ENCODE measurements at places on chromosomes 6 and 20.
A peak's percentile ranks its signal among the peaks of the same experiment; 100 is the strongest.

- DNase-seq = no peak
Measured at GRCh38 chr20:33650753-33651561, 11.2 kb upstream of the C20orf144 start.

GRCh38 chr6:17707371-17707651 is 586 bp upstream of the NUP153 start:
- no peak for DNase-seq

DNA sequence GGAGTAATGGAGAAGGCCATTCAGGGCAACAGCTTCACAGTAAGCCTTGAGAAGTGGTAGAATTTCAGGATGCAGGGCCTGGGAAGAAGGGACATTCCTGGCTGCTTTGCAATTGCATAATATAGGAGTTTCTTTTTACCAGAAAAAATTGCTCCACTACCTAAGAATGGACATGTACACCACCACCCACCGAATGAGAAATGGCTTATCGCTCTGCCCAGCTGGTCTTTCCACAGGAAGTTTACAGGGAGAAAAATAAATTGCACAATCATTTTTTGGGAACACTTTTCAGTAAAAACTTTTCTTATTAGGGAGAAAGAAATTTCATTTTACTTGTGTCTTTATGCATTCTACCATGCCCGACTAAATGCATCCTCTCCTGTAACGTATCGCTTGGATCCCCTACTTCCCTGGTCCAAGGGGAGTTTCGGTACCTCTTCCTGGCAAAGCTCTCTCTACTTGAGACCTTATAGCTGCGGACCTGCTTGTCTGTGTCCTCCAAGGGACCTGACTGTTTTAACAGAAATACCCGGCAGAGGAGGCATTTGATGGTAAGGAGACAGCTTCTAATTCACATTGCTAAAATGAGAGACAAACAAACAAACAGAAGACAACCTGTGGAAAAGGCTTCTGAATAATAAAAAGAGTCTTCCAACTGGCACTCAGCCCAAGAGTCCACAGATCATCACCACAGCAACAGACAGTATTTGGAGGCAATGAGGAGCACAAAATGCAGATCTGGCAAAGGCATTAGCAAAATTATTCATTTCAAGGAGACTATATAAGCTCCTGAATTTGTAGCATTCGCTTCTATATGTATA is 54.2 kb downstream of the MAP3K5 start:
- DNase-seq = no peak

DNA sequence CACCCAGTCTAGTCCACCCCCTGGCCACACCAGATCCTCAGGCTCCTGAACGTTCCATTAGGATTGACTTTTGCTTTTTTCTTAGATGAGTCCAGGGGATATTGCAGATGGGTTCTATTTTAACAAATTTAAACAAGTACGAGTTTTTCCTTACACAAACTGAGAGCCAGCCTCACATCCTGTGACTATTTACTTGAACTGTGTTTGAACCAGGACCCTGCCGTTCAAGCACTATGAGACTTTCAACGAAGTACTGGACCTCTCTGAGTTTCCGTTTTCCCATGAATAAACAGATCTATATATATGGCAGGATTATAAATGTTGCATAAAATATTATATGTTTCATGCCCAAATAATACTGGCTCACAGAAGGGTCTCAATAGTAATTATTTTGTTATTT is 1.4 kb upstream of the METTL24 start:
- DNase-seq = no peak

- no peak for DNase-seq
Measured at GRCh38 chr6:136440203-136440602, 110.0 kb downstream of the MAP7 start.

GRCh38 chr20:37893566-37894241 is 9.2 kb upstream of the VSTM2L start:
- DNase-seq = no peak

- DNase-seq = no peak
Measured at GRCh38 chr6:75201901-75202672, 3.8 kb downstream of the COL12A1 start.

DNA sequence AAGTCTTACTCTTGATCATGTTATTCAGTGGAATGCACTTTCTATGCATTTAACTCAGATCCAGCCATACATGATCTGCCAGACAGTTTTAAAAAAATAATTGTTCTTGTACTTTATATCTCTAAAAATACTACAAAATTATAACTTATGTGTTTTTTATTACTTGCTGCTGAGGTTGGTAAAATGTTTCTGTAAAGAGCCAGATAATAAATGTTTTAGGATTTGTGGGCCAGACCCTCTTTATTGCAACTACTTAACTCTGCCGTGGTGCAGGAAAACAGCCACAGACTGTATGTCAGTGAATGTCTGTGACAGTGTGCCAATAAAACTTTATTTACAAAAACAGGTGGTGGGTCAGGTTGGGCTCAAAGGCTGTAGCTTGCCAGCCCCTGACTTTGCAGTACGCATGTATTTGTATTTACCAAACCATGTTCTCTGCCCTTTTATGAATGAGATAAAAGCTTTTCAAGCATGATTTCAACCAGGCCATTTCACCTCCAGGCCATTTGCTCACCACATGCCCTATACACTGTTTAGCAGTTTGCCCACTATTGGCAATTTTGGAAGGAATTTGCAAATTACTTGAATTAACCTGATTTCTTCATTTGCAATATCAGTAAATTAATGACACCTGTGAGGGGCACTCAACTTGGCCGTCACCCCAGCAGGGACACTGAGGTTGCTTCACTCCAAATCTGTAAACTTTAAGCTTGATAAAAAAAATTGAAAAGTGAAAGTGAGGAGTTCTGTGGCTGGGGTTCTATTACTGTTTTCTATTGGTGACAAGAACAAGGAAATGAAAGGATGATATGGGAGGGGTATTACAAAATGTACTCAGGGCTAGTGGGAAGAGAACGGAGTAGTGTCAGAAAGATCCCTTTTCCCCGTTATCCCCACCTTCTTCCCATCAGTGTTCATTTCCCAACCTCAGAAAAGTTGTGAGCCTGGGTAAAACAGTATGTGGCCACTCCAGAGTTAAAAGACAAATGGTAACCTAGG is 133.4 kb downstream of the CEBPB start:
- DNase-seq = no peak

DNA sequence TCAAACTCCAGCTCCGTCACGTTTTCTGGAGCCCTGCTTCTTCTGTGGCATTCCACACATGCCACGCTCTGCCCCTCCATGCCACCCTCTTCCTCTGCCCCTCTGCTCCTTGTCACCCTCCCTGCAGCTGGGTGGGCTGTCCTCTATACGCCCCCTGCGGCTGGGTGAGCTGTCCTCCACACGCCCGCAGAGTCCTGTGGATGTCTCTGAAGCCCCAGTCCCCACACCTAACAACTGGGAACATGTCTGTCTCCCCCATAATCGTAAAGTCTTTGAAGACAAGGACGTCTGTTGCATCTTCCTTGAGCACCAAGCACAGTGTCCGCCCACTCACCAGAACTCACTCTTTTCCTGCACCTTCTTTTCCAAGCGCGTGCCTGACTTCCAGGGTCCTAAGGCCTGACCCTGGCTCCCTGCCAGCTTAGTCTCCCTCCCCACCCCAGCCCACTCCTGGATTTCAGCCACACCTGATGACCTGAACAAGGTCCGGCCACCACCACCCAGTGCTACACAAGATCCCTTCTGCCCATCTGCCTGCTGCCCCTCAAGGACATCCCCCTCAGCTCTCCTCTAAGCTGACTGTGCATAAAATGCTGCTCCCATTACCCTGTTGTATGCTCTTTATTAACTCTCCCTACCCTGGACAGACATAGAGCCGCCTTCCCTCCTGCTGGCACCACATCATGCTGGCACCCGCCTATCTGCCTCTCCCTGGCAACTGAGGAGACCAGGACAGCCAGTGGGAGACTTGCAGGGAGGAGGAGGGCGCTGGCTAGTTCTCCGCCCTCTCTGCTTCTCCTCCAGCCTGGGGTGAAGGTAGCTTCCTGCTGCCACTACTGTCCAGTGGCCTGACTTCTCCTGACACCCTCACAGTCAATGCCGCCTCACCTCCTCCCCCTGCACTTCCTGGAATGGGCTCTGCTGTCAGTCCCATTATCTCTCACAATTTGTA is 10.7 kb upstream of the PRR18 start:
- no peak for DNase-seq

- DNase-seq = no peak
Measured at GRCh38 chr6:157019115-157019641, 242.0 kb downstream of the ARID1B start.

DNA sequence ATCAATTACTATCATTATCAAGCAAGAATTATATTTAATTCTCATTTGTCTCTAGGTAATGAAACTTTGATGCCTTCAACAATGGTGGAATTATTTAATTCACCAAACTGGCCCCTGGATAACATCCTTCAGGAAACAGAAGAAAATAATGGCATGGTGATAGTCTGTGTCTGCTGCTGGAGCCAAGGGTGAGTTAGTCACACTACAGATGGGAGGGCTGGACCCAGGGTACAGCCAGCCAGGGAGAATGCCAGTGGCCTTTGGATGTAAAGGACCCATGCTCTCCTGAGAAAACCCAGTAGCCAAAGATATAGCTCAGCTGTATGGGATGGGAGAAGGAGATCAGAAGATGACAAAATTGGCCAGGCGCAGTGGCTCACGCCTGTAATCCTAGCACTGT is 60.0 kb upstream of the CNKSR3 start:
- no peak for DNase-seq

DNA sequence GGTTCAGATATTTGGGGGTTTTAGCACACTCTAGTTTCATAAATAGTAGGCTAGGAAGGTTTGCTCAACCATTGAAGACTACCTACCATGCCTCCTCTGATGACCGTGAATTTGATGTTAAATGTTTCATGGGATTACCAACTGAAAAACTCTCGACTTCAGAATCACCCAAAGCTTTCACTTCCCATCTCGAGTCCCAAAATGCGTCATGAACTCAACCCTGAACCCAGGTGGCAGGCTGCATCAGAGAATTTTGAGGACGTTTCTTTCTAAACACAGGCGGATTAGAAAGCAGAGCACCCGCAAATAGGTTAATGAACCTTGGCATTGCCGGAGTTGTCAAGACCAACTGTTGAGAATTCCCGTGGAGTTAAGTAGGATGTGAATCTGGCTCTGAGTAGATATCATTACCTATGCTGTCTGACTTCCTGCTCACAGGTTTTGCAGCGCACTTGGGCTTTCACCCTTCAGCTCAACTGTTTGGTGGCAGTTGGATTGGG is 98.4 kb upstream of the ADTRP start:
- DNase-seq = no peak

DNA sequence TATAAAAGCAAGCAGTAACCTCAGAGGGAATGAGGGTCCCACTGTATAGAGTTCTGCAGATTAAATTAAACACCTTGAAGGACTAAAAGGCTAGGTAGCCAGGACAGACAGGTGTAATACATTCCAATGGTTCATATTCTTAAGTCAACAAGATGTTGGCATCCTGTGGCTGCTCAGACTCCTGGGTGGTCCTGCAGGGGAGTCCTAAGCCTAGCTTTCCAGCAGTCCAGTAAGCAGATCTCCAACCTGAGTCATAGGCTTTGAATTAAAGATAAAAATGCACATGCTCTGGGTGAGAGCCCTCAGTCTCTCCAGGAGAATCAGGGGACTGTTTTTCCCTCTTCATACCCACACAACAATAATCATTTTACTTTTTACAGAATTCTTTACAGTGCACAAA is 307.3 kb upstream of the SUPT3H start:
- no peak for DNase-seq

DNA sequence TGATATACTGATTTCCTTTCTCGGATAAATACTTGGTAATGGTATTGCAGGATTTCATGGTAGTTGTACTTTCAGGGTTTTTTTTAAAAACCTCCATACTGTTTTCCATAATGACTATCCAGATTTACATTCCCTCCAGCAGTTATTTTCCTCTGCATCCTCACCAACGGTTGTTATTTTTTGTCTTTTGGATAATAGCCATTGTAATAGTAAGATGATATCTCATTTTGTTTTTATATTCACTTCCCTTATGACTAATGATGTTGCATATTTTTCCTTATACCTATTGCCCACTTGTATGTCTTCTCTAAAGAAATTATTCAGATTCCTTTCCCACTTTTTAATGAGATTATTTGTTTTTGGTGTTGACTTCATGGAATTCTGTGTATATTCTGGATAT is 231.0 kb downstream of the MEI4 start:
- no peak for DNase-seq

DNA sequence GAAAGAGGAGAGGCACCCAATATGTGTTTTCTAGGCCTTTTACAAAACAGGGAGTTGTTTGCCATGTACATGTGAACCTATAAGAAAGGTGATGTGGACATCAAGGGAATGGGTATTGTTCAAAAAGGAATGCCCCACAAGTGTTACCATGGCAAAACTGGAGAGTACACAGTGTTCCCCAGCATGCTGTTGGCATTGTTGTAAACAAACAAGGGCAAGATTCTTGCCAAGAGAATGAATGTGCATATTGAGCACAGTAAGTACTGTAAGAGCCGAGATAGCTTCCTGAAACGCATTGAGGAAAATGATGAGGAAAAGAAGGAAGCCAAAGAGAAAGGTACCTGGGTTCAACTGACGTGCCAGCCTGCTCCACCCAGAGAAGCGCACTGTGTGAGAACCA is 13.1 kb downstream of the QRSL1 start:
- no peak for DNase-seq

- no peak for DNase-seq
Measured at GRCh38 chr6:158832026-158832425, 12.9 kb upstream of the EZR start.

GRCh38 chr6:88402909-88403308 is 236.8 kb upstream of the CNR1 start:
- DNase-seq = no peak

DNA sequence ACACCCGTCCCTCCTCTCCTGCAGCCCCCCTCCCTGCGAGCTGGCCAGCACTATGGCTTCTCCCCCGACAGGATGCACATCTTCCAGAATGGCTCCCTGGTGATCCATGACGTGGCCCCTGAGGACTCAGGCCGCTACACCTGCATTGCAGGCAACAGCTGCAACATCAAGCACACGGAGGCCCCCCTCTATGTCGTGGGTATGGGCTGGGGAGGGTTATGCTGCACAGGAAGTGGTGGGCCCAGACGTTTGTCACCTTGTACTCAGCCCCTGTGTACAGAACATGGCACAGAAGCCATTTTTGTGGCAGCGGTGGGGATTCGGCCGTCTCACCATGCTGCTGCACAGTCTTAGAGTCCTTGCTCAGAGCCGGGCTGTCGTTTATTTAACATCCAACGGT is 29.0 kb upstream of the SRF start:
- DNase-seq = peak; percentile 17
